ENCODE measurements at places on chromosomes 7 and 10. TPM values are rescaled to one million over a fixed set of nuclear protein-coding genes. Genes with fewer than 3 reads are reported as not detected.

Gene NODAL
- 0.44 TPM for polyA plus RNA-seq

GRCh38 chr7:130500910-130501309, 9.0 kb downstream of the MEST start:
- no peak for DNase-seq

GRCh38 chr7:31121601-31122000, 69.5 kb downstream of the ADCYAP1R1 start:
- no peak for DNase-seq

DNA sequence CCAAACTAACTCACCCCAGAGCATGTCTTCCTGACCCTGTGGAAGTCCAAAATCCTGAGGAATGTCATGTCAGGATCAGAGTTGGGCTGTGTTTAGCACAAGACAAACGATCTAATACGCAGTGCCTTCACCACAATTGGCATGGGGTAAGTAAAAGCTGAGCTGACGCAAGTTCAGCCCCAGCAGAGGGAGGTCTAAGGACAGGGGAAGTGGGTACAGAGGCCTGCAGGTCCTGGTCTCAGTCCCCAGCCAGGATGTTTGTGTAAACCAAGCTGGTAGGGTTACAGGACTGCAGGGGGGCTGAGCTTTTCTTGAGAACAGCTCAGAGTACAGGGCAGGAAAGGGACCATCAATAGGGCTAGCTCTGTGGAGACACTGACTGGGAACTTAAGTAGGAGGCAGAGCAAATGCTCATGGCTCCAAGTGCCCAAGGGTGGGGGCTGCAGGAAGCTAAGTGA, 5.3 kb upstream of the KCNIP2 start:
- DNase-seq: no peak
